GM19239 (cell line): ENCODE measurements at places on chromosomes 6 and 20.

GRCh38 chr20:58251979-58252591 lies 23.6 kb upstream of the ANKRD60 start:
- DNase-seq: no peak

- no peak for DNase-seq
Observed at GRCh38 chr20:40682104-40682981, 6.7 kb downstream of the MAFB start.

- DNase-seq: no peak
Observed at GRCh38 chr6:164911151-164911550, 398.3 kb downstream of the C6orf118 start.

GRCh38 chr6:156686301-156686994 lies 90.7 kb upstream of the ARID1B start:
- DNase-seq: no peak

GRCh38 chr6:128063850-128064539 lies 163.1 kb upstream of the THEMIS start:
- no peak for DNase-seq

DNA sequence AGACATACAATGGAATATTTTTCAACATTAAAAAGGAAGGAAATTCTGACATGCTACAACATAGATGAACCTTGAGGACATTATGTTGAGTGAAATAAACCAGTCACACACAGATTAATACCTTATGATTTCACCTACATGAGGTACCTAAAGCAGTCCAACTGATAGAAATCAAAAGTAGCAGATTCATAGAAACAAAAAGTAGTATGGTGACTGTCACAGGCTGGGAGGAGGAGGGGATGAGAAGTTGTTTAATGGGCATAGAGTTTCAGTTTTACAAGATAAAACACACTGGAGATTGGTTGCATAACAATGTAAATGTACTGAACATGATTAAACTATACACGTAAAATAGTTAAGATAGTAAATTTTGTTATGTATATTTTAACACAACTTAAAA lies 48.5 kb upstream of the OLIG3 start:
- DNase-seq: no peak

DNA sequence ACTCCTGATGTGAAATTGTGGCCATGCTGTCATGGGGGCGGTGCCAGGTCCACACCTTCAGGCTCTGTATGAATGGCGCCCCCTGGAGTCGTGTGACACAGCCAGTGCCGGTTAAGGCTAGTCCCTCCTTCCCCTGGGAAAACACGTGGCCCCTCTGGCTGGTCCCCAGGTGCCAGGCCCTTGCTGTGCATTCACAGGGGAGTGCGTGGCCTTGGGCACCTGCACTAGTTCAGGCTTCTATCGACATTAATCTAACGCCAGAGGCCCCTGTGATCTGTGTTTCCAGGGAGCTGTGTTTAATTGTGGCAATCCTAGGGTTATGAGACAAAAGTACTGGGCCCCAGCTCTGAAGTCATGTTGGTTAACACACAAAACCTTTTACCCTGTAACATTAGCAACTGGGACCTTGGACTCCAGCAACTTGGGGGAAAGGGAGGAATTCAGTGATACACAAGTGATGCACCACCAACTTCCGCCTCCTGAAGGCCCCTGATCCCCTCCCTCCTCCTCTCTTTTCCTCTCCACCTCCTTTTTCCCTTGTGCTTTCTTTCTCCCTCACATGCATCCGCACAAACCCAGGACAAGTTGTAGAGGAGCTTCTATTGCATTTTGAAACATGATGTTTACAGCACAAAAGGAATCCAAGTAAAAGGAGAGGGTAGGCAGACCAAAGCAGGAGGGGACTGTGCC lies 74.0 kb downstream of the SSR1 start:
- DNase-seq: peak; percentile 50

DNA sequence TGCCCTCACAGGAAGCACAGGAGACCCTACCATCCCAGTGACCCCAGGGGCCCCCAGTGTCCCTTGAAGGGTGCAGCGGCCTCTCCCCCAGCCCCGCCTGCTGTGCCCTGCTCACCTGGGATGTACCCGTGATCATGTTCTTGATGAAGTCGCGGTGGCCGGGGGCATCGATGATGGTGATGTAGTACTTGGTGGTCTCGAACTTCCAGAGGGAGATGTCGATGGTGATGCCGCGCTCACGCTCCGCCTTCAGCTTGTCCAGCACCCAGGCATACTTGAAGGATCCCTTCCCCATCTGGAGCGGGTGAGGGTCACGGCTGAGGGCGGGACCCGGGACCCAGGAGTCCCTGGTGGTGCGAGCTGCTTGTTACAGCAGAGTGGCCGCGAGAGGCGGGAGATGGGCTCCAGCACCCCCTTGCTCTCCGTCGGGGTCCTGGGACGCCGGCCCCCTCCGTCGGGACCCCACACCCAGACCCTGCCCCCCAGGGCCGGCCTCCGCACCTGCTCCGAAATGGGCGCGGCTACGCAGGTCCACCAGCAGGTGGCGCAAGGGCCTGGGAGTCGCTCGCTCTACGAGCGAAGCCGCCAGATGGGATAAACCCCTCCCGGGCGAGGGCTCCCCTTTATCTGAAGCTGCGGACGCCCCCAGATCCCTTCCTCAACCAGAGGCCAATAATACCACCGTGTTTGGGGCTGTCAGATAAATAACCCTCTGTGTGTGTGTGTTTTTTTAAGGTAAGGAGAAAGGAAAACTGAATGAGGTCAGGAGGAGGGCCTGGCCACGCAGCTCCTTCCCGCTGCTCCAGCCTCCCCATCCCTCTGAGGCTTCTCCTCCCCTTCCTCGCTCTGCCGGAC lies 2.9 kb downstream of the EEF1A2 start:
- DNase-seq: peak; percentile 97

GRCh38 chr6:106885679-106886078 lies 88.8 kb downstream of the CD24 start:
- no peak for DNase-seq

DNA sequence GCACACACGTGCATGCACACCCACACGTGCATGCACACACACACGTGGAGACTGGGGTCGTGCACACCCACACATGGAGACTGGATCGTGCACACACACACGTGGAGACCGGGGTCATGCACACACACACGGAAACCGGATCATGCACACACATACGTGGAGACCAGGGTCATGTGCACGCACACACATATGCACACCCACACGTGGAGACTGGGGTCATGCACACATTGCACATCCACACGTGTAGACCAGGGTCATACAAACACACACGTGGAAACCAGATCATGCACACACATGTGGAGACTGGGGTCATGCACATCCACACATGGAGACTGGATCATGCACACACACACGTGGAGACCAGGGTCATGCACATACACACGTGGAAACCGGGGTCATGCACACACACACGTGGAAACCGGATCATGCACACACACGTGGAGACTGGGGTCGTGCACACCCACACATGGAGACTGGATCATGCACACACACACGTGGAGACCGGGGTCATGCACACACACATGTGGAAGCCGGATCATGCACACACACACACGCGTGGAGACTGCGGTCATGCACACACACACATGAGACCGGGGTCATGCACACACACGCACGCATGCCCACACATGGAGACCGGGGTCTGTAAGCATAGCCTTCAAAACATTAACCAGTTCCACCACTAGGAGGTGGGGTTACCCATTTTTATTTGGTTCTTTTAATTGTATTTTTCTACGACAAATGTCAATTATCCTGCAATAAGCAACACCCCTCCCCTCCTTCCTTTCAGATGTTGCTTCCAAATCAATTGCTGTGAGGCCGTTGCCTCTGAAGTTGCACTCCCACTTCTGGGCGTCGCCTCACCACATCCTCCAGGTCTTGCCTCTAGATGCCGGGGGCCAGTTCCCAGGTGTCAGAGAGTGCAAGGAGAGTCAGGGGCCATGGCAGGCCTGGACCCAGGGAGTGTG lies 95.8 kb downstream of the TMEM242 start:
- DNase-seq: no peak

- no peak for DNase-seq
Observed at GRCh38 chr20:6311841-6312655, 189.2 kb upstream of the FERMT1 start.

- DNase-seq: no peak
Observed at GRCh38 chr6:13558718-13559117, 15.7 kb upstream of the SIRT5 start.

- DNase-seq: no peak
Observed at GRCh38 chr6:136178749-136179148, 71.4 kb downstream of the MTFR2 start.

DNA sequence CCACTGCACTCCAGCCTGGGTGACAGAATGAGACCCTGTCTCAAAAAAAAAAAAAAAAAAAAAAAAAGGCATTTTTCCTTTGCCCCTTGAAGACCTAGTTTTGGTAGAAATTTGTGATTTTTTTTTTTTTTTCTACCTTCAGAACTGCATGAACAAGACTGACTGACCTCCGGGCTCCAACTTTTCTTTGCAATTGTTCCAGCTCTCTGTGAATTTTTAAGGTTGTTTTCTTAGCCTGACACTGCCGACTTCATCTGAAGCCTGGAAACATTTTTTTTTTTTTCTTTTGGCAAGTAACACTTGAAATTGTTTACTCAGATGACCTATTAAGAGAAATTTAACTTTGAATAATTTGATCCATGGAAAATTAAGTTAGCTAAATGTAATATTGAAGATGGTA lies 73.0 kb downstream of the SLC24A3 start:
- DNase-seq: no peak

DNA sequence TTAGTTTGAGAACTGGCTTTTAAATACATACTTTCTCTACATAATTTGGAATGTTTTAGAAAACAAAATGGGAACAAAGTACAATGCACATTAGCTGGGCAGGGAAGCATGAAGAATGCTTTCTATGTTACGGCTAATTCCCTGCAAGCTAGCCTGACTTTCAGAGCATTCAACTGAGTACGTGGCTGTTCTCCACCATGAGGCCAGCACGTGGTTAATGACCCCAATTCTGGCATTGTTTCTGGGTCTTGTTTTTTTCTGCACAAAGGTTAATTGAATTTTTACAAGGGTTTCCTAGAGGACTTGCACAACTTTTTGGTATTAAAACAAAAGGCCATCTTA lies 208.6 kb upstream of the AGPAT4 start:
- DNase-seq: no peak

DNA sequence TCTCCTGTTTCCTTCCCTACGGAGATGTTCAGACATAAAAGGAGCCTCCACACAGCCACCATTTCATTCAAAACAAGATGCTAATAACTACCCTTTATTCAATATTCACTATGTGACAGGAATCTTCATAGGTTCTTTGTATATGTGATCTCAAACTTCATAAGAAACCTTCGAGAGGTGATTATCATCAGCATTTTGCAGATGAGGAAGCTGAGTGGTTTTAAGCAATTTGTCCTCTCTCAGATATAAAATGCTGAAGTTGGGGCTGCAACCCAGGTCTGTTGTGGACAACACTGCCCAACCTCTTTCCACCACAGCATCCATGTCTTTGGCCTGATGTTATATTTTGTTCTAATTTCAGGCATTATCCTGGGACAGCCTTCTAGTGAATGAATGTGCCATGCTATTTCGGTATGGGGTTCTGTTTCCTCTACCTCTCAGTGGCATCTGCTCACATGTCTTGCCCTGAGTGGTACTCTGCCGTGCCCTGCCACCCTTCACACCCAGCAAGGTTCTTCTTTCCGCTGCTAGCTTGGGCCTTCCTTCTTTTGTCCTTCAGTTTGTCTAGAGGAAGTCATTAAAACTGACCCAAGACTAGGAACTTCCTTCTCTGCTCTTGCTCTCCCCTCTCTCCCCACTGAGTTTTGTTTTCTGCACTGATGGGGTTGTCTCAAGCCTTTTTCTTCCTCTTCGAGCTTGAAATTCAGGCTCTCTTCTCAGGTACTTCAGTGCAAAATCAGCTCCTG lies 300.9 kb upstream of the PRDM1 start:
- no peak for DNase-seq

- DNase-seq: no peak
Observed at GRCh38 chr20:32031007-32031958, 20.8 kb upstream of the HCK start.

GRCh38 chr6:126539022-126539421 lies 199.1 kb downstream of the CENPW start:
- DNase-seq: no peak

DNA sequence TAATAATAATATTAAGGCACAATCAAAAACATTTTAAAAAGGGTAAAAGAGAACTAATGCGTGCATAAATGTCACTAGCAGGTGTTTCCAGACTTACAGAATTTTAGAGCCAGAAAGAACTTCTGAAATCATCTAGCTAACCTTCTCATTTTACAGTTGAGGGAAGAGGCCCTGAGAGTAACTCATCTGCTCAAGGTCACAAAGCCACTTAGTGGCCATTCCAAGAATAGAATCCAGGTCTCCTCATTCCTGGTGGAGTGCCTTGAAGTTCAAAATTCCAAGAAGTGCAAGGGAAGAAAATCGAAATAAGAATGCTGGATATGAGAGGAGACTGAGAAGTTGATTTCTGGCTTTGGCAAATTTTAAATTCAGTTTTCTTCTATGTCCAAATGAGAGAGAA lies 3.2 kb upstream of the KIAA0408 start:
- no peak for DNase-seq

GRCh38 chr6:138520463-138520862 lies 21.2 kb upstream of the NHSL1 start:
- DNase-seq: no peak

DNA sequence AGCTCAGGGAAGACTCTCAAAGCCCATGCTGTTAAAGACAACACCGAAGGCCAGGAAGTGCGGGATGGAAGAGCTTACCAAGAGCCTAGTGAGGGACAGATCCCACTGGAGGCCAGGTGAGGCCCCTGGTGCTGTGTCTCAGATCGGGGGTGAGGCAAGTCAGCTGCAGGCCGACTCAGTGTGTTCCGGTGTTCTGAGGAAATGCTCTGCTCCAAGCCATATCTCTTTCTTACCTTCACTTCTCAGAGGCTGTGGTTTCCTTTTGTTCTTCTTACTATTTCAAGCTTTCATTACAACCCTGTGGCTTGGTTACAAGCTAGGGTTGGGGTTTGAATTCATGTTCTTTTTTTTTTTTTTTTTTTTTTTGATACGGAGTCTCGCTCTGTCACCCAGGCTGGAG lies 114.3 kb upstream of the ZFP64 start:
- no peak for DNase-seq

DNA sequence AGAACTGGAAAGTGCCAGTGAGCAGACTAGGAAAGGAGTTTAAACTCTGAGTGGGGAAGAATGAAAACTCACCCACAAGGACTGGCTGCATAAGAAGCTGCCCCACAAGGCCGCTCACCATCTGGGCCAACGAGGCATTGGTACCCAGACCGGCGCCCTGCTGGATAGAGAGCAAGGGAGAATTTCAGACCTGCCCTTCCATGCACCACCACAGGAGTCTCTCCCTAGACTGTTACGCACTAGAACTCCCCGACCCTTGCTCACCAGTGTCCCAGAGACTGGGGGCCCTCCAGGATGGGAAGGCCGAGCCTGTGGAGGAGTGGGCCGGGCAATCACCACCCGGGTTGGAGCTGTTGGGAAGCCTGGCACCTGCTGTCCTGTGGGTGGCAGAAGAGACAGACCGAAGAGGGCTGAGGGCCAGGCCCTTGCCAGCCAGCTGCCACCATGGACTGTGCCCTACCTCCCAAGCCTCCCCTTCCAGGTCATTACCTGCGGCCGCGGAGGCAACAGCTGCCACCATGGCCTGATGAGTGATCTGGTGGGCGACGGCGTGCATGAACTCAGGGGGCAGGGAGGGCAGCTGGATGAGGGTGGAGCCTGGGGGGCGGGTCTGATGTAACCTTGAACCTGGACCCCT lies 8.5 kb downstream of the BAG6 start:
- DNase-seq: no peak

- DNase-seq: no peak
Observed at GRCh38 chr6:14123386-14124111, 6.0 kb downstream of the CD83 start.

GRCh38 chr6:84224251-84224650 lies 3.2 kb downstream of the CEP162 start:
- DNase-seq: no peak

- DNase-seq: no peak
Observed at GRCh38 chr20:33828967-33829560, 17.9 kb downstream of the CHMP4B start.
